Immature natural killer cell (primary cell): ENCODE measurements at places on chromosomes 3 and 15.

DNA sequence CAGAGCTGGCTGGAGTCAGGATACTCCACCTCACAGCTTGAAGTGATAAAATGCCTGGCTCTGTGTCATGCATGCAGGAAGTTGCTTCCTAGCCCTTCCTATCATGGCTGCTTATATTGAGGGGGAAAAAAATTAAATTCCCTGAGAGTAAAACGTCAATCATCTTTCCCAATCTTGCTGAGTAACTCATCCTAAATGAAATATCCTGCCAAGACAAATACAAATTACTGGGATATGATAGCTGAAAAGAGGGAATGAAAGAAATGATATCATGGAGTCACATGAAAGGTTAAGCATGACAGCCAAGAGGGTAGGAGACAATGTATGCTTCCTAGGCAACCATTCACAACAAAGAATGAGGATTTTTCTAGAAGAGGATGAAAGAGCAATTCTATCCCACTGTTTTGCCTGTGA is 110.6 kb downstream of the ABI3BP start:
- DNase-seq: no peak

DNA sequence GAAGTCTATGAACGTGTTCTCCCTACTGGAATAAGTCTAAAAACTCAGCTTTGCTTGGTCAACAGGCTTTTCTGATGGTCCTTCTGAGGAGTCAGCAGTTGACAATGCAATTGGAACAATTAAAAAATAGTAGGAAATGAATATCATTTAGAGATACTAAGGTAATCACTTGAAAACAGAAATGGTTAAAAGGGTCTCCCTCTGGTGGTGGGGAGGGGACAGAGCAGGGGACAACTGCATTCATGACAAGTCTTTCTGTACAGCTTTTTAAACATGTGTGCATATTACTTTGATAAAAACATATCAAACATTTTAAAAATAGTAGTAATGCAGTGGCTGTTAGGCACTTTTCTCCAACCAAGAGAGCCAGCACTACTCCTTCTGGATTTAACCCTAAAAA is 119.9 kb upstream of the FHIT start:
- DNase-seq: no peak

DNA sequence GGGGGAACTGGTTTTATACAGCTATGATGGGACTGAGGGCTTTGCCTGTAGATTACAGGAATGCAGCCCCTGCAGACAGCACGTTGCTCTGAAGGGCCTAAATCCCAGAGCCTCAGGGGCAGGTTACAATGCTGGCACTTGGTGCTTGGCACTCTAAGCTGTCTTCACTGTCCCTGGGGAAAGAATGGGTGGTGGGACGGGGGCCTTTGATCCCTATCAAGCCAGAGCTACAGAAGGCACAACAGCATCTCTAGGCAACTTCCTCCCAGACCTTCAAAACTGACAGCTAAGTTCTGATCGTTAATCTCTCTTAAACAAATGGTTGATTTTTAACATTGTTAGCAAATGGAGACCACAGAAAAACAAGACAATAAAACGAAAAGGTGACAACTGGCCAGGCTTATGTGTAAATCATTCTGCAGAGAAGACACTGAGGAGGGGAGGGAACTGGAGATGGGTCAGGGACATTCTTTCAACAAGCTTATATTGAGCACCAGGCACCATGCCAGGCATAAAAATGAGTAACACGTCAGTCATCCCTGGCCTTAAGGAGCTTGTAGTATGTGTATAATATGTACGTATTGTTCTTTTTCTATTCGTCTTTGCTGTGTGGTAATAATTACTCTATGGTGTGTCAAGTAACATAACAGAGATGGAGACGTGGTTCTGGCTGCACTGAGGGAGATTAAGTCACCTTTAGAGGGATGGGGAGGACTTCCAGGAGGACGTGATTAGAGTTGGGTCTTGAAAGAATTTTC is 49.1 kb downstream of the CA12 start:
- no peak for DNase-seq

DNA sequence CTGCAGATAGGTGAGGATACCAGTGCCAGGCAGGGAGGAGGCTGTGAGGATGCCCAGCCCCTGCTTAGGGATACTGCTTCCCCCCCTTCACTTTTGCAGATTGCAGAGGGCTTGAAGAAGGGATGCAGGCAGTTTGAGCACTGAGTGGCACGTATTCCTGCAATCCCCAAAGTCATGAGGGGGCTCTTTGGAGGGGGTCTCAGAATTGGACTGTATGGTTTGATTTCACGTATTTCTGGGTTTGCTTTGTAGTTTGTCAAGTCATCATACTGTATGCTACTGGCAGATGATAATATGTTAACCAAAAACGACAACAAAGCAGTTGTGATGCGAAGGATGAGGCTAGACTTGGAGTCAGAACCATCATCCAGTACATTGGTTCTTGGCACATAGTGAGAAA is 28.1 kb downstream of the CHST14 start:
- no peak for DNase-seq

GRCh38 chr3:188362405-188362831 is 208.5 kb downstream of the LPP start:
- peak; percentile 55 for DNase-seq

DNA sequence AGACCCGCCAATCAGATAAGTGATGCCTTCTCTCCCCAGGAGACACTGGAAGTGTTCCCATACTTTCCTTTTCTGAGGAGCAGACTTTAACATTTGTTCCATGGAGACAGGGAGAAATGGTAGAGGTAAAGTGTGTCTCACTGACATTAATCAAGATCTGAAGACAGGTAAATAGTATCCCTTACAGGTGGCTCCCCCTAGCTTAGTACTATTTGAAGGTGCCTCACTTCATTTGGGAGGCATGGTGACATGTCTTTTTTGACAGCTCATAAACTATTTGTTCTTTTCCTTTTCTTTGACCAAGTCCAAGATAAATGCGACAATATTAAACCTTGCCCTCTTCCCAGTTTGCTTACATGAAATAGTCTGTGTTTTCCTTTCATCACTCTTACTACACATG is 485.6 kb upstream of the IL12A start:
- DNase-seq: no peak

- DNase-seq: no peak
Observed at GRCh38 chr3:96814651-96815567, 515 bp downstream of the EPHA6 start.

GRCh38 chr3:69161587-69162307 is 39.4 kb upstream of the LMOD3 start:
- DNase-seq: peak; percentile 53

GRCh38 chr15:76861815-76862397 is 43.2 kb downstream of the SCAPER start:
- no peak for DNase-seq

- no peak for DNase-seq
Observed at GRCh38 chr15:23052522-23052921, 13.2 kb upstream of the TUBGCP5 start.

- DNase-seq: no peak
Observed at GRCh38 chr15:100900136-100900794, 18.9 kb upstream of the LRRK1 start.
